ENCODE measurements at places on chromosomes 1 and 21.

DNA sequence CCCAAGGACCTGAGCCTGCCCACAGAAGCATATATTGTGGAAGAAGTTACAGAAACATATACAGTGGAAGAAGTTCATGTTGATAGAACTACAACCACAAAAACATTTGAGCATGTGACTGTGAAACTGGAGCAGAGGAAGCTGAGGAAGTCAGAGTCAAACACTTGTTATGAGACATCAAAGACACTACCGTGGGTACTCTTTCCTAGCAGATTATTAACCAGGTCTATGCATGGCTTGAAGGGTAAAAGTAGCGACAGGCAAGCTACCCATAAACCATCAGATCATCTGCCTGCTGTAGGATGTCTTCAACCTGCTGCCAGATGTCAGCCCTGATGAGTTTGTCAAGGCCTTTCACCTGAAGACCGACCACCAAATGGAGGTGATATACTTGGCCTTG is 35.8 kb downstream of the IVNS1ABP start:
- DNase-seq = no peak

DNA sequence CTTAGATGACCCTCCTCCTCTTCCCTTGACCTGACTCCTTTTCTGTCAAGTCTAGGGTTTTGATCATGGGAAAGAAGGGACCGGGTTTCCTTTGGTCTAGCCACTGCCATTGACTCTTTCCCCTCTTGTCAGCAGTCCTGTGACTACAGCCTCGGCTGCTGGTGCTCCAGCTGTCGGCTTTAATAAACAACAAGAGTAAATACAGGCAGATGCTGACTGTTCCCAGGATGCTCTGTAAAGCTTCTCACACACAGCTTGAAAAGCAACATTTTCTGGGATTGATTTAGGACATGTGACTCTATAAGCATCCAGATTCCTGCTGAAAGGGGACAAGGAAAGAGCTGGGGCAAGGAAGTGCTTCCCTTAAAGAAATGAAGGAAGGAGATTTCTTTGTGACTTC is 53.5 kb upstream of the CTTNBP2NL start:
- DNase-seq = peak; percentile 35

DNA sequence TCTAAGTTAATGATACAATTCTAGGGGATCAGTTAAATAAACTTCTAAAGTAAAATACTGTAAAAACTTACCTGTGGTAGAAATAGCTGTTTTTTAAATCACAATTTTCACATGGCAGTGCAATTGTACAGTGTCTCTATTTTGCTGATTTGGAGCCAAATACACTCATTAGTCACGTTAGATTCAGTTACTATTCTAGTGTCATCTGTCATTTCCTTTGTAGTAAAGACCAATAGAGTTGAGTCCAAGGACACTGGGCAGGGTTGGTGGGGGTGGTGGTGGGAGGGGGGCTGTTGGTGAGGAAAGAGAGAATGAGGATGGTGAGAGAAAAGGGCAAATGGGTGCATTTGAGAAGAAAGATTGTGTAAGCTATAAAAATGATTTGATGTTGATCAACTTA is 33.6 kb downstream of the CD55 start:
- no peak for DNase-seq

GRCh38 chr1:218336328-218336727 is 8.8 kb upstream of the TGFB2 start:
- no peak for DNase-seq

GRCh38 chr1:226108935-226109828 is 46.7 kb downstream of the H3-3A start:
- no peak for DNase-seq

DNA sequence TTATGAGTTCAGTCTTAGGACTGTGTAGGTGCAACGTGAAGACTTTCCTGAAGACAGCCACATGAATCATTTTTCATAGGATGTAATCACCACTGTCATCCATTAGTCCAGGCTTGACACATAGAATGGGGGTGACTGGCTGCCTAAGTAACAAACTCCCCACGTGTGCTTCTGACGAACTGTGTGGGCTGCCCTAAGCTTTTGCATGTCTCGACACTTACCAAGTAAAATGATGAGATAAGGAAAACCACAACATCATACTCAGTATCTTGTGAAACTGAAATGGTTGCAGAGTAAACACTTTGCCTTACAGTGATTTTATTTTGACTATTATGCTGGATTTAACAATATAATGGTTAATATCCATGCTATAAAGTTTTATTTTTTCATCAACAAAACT is 19.5 kb downstream of the ERG start:
- no peak for DNase-seq

- no peak for DNase-seq
These were observed 8.7 kb downstream of the B3GALNT2 start for GRCh38 chr1:235495551-235495950.

DNA sequence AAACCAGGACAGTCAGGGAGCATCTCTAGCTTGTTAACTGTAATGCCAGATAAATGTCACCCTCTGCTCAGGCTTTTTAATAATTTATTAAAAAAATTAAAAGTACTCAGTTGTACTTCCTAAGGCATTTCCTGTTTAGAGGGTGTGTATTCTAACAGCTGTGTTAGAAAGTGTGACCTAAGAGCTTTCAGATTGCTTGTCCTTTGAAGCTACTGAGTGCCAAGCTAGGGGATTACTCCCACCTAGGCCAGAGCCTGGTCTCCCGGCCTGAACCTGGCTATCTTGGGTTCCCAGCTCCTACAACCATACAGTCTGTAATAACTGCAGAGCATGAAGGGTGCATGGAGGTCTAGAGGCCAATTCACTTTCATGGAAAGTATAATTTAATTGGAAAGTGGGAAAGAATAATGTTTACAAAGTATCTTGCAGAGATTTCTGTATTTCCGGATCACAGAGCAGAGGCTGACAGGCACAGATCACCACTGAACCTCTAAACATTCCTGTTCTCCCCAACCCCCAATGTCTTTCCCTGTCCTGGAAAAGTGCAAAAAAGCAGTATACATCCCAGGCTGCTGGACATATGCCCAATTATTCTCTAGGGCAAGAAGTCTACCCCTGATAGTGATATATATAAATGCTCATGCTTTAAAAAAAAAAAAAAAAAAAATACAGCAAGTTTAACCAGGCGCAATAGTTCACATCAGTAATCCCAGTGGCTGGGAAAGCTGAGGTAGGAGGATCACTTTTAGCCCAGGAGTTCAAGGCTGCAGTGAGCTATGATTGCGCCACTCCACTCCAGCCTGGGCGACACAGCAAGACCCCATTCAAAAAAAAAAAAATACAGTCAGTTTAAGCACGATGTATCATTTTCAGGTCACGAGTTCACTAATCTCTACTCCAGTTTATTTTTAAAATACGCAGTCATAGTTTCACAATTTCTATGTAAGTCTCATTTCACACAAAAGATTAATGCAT is 36.7 kb upstream of the RAP1A start:
- peak; percentile 46 for DNase-seq

DNA sequence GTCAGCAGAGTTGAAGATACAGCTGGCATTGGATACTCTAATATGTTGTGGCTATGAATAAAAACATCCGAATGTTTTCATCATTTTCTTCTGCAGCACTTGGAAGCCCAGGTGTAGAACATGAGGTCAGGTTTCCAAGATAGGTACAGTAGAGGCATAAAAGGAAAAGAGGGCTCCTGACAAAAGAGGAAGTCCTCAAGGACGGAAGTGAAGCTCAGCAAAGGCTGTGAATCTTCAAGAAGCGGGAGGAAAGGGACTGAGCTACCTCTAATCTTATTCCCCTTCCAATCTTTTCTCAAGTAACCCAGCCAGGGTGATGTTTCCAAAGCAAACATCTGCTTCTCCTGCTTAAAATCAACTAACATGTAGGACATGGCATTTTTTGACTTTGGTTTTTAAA is 4.4 kb upstream of the PIK3C2B start:
- no peak for DNase-seq

GRCh38 chr1:99702221-99702620 is 56.3 kb downstream of the PALMD start:
- no peak for DNase-seq

GRCh38 chr1:204651843-204652421 is 33.6 kb downstream of the LRRN2 start:
- DNase-seq = peak; percentile 69

DNA sequence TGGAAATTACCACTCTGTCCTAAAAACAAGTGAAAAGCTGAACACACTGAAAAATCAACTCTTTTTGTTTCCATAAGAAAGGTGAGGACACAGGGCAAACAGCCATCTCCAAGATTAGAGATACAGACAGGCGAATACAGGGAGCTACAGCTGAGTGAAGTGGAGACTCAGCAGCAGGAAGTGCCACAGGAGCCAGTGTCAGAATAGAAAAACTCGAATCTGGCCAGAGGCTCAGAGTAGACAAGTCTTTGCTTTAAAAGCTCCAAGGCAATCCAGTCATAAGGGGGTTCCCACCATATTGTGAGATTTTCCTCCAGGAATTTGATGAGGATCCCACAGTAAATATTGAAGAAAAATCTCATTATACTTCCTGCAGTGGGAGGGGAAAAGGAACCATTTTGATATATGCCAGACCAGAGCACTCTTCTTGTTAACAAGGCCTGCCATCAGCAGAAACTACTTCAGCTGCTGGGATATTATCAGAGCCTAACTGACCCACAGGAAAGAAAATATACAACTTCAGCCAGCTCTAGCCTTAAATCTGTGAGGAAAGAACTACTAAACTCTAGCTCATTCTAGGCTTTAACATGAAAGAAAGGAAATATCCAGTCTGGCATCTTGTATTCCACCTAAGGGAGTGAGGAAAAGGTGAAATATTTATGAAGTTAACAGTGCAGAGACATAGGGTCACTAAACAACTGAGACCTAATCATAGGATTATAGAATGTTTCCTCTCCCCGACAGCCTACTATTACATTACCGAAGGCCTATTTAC is 256.2 kb upstream of the OLFM3 start:
- DNase-seq = no peak

DNA sequence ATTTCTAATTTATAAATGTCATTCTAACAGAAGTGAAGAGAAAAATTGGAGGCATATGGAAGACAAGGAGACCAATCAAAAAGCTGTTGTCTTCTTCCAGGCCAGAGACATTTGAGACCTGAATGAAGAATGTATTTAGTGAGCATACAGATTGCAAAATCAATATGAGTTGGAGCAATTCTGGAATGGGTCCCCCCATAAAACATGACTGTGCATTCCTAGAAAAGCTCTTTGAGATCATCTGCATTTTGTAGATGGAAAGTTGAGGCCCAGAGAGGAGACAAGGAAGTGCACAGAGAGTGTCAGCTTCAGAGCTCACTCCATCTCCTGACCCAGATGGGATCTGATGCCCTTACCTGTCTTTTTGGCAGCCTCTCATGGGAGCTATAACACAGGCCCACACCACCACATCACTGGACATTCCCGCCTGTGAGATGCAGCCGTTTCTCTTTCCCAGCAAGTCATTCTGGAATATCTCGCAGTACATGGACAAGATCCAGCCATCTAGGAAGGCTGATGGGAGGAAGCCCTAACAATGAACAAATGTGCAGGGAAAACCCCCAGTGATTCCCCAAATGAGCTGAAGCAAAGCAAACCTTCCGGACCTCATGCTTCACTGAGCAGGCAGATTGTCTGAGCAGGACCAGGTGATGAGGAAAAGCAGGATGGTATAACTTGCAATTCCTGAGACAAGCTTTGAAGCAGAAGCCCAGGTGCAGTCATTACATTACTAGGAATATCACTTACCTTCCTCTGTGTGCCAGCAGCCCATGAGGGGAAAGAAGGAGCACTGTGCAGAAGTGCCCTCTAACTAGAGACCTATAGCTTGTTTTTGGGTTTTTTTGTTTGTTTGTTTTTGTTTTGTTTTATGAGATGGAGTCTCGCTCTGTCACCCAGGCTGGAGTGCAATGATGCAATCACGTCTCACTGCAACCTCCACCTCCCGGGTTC is 445.6 kb downstream of the PLPP3 start:
- DNase-seq = peak; percentile 32

DNA sequence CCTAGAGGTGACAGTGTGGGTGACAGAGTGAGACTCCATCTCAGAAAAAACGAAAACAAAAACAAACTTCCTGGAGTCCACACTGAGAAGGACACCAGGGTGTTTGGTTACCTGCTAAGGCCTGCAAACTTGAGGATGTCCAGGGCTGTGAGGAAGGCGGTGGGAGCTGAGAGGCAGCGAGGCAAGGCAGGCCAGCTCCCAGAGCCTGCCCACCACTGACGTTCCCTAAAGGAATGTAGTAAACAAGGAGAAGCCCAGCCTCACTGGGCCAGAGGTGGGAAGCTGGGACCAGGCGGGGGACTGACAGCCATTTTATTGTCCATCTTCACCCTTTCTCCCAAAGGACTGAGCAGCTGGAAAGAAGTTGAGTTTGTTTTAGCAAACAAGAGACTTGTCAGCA is 24.1 kb downstream of the SHISA4 start:
- peak; percentile 81 for DNase-seq

GRCh38 chr21:26806801-26807295 is 38.4 kb downstream of the ADAMTS1 start:
- DNase-seq = no peak

DNA sequence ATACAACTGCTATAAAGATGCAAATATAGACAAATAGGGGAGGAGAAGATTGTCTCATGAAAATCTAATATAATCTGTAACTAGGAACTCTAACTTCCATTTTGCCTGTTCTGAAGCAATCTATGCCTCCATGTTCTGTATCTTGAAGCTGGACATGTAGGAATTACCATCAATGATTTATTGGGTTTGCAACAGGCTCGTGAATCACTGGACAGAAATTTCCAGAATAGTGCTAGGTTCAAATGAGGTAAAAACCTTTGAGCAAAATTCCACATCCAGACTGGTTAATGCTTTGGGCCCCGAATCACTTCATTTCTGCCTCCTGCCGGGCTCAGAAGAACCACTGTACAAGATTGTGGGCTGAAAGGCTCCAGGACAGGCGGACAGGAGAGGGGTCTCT is 110.7 kb upstream of the CTTNBP2NL start:
- no peak for DNase-seq

- DNase-seq = no peak
These were observed 43.0 kb downstream of the SNX7 start for GRCh38 chr1:98704474-98704873.

GRCh38 chr21:35984654-35985361 is 75.5 kb downstream of the SETD4 start:
- no peak for DNase-seq

GRCh38 chr1:99445486-99445885 is 181.2 kb downstream of the PLPPR4 start:
- no peak for DNase-seq

GRCh38 chr1:209805875-209806760 is at the start of gene IRF6:
Gene IRF6 (minus strand): TSS chr1:209806142. CDS start chr1:209801413, 4,729 bp downstream.
- DNase-seq = peak; percentile 95

GRCh38 chr1:212218911-212219310 is 66.3 kb upstream of the PPP2R5A start:
- no peak for DNase-seq

DNA sequence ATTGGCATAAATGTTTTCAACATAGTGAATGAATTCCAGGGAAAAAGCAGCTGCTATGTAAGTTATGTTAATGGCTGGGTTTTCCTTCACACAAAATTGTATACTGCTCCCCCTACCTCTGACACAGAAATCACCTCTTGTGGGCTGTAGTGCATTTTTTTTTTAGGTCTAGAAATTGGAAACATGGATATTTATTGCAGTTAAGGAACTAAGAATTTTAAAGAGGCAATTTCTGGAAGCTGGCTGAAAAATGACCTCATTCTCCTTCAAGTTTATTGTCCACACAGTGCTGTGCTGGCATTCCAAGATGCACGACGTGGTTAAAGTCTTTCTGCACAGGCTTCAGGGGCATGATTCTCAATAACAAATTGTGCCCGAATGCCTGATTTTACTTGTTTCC is 1424.2 kb downstream of the MRPL39 start:
- no peak for DNase-seq

GRCh38 chr1:180593382-180593781 is 34.6 kb downstream of the OVAAL start:
- DNase-seq = no peak

GRCh38 chr1:160726114-160726497 is 12.9 kb upstream of the SLAMF7 start:
- DNase-seq = no peak

All from kidney (tissue), 22 donors.